Natural killer cell treated with Interleukin-12 subunit alpha and Interleukin-12 subunit beta and Interleukin-15 and Interleukin-18, amount 100 ng/mL, for 72 hours (primary cell): ENCODE measurements at places on chromosomes 2 and 18.

- DNase-seq = no peak
These were observed 76.5 kb upstream of the DLX2 start for GRCh38 chr2:172179045-172179701.

DNA sequence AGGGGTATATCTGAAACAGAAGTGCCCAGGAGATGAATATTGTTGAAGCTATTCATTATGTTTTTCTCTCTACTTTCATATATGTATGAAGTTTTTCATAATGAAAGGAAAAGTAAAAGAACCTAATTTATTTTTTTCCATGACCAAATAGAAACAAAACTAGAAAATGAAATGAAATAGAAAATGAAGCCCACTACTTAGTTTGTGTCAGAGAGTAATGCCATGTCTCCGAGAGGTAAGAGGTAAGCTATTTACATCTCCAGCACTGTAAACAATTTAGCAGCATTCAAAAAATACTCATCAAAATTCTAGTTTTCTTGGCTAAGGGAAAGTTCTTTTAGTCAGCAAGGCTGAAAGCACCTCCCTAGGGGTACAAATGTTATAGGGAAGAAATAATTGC is 238.6 kb downstream of the PTH2R start:
- no peak for DNase-seq

DNA sequence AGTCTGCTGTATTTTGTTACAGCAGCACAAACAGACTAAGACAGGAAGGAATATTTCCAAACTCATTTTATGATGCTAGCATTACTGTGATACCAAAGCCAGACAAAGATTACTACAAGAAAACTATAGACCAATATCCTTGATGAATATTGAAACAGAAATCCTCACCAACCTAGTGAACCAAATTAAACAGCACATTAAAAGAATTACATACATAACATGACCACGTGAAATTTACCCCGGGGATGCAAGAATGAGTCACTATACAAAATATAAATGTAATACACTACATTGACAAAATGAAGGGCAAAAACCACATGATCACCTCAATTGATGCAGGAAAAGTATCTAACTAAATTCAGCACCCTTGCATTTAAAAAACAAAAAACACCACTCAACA is 112.6 kb downstream of the CHN1 start:
- no peak for DNase-seq

GRCh38 chr2:160471950-160472349 is 21.7 kb downstream of the RBMS1 start:
- DNase-seq = no peak

DNA sequence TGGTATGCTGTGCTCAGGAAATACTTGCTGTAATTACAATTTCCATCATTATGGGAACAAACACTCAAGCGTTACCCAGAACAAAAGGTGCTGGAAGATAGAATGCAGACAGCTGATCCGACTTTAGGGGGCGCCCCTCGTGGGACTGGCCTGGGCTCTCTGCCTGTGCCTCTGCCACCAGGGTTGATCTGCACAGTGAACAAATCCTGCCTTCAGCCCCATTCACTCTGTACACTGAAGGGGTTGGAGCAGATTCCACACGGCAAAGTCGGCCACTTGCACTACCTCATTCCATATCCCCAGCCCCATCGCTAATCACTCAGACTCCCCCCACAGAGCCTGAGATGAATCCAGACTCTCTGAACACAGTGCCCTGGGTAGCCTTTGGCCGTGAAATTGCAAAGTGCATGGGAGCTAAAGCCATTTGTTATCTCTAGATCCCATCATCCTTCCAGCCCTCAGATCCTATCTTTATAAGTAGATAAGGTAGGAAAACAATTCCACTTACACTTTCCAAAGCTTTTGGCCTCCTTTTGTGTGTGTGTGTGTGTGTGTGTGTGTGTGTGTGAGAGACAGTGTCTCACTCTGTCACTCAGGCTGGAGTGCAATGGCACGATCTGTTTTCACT is 69.3 kb downstream of the INPP5D start:
- DNase-seq = no peak

DNA sequence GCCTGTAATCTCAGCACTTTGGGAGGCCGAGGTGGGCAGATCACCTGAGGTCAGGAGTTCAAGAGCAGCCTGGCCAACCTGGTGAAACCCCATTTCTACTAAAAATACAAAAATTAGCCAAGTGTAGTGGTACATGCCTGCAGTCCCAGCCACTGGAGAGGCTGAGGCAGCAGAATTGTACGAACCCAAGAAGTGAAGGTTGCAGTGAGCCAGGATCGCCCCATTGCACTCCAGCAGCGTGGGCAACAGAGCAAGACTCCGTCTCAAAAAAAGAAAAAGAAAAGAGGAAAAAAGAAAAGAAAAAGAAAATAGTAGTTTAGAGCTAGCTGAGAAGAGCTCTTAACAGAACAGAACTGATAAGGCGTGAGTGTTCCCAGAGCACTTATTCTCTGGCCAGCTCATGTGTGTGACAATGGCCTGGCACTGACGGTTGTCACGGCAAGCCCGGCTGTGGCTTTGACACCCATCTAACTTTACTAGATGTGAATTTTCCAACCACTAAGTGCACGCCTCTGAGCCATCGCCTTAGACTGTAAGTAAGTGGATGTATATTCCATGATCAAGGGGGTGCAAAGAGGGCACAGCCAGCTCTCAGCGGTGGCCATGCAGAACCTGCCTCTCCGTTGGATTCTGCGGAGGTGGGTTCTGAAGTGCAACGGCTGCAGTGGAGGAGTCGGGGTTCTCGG is 80.0 kb downstream of the ZNF516 start:
- DNase-seq = peak; percentile 81

DNA sequence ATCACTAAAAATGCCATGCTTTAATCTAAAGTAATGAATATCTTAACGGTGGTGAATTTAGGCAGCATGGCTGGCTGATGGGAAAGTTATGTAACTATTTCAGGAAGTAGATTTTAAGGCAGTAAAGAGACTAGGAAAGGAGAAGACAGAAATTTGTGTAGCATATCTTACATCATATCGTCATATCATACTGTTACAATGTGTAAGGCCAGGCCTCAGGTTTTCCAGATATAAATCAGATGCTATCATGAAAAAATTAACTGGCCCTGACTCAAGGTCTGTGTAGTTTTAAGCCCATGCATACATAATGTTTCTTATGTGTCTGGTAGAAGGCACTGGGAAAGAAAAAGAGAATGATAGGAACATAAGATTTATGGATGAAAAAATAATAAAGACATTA is 8.9 kb upstream of the FAP start:
- DNase-seq = no peak

DNA sequence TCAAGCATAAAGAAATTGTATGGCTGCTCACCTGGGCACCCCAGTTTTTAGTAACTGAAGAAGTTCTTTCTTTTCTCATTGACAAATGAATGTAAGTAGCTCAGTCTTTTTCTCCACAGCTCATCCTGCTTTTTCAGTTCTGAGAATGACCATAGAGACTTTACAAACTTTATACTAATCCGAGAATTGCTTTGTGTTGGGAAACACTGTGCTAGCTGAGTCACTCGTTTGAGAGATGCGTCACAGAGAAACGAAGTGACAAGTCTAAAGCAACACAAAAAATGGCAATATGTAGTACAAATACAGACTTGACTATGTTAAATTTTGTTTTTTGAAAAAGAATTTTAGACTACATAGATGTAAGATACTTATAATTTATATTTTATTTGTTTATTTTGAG is 9.0 kb downstream of the LRRTM4 start:
- no peak for DNase-seq

- no peak for DNase-seq
These were observed 490.9 kb downstream of the STK39 start for GRCh38 chr2:167756446-167756845.

DNA sequence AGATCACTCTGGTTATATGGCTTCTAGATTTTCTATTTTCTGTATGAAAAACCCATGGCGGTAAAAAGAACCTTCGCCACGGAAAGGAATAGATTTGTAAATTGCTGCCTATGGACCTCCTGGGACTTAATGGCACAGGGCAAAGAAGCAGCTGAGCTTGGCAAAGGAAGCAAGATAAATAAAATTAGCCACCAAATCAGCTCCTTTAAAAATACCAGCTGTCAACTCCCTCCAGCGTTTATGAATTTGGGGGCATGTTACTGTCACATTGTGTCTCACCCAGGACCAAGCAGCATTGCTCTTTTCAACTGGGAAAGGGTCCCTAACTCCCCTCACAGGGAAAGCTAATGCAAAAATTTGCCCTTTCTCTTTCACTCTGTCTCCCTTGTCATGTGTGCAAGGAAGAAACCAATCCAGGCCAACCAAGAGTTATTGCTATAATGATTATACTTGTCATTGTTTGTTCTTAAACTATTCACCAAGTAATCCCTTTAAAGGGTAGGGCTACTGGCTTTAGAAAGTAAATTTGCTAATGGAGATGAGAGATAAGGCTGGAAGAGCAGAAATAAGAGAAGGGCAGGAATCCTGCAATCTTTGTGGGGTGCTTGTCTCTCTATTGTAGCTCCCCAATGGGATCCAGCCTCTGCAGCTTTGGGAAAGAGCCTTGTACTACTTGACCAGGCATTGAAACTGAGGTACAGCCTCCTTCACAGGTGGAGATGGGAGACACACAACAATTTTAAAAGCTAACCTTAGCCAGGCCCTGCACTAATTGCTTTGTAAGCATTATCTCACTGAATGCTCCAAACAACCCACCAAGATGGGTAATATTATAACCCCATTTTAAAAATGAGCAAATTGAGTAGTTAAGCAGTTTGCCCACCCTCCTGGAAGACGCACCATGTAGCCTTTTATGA is 119.1 kb upstream of the KLF7 start:
- DNase-seq = no peak

GRCh38 chr2:172106108-172106961 is 3.6 kb upstream of the DLX2 start:
- DNase-seq = no peak

DNA sequence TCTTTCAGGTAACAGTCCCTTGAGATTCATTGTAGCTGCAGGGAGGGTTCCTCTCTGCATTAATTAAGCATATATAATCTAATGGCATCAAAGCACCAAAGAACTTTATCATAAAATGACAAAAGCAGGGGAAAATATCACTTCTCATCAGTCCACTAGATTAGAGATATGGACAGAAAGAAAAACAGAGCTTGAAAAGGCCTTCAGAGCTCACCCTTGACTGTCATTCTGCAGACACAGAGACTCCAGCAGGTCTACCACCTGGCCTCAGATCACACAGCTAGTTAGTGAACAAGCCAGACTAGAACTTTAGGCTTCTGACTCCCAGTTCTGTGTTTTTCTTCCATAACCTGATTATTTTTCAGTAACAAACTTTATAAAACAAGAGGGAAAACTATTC is 88.5 kb downstream of the FIGN start:
- no peak for DNase-seq

GRCh38 chr2:172782506-172783164 is 47.0 kb downstream of the RAPGEF4 start:
- DNase-seq = no peak

DNA sequence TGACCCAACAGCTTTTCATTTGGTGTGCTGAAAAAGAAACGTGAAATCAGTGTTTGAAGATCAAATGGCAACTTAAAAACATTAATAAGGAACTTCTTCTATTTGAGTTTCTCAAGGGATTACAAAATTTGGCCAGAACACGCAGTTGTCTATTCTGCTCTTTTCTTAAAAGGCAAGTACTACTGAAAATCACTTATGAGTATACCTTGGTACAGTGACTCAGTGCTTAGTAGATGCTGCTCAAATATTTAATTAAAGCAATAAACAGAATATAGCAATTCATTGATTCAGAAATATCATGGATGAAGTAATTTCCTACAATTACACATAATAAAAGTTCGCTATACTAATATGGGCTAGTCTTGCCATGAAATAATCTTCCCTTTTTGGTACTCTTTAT is 38.2 kb upstream of the MCM6 start:
- DNase-seq = no peak

- DNase-seq = no peak
These were observed 79.4 kb upstream of the TCF7L1 start for GRCh38 chr2:85053802-85054201.

- DNase-seq = no peak
These were observed 283.8 kb upstream of the LYPD1 start for GRCh38 chr2:132953771-132954170.

DNA sequence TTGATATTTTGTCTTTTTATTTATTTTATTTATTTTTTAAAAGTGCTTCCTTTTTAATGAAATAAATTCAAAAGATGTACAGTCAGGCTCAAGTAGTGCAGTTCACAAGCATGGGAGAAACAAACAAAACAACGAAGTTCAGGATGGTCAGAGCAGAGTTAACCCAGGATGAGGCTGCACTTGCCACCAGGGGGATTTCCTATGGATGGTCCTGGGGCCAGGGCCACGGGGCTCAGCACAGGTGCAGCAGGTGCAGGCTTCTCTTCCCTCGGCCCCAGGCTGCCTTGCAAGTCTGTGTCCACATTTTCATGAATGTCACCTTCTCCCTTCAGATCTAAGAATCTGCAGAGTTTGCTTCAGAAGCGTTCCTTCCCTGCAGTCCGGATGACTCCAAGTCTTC is 76.5 kb downstream of the CDCA7 start:
- no peak for DNase-seq

- DNase-seq = no peak
These were observed 167.2 kb downstream of the NUP35 start for GRCh38 chr2:183291436-183291835.

- DNase-seq = no peak
These were observed 313.0 kb downstream of the CDH2 start for GRCh38 chr18:27863780-27864430.

DNA sequence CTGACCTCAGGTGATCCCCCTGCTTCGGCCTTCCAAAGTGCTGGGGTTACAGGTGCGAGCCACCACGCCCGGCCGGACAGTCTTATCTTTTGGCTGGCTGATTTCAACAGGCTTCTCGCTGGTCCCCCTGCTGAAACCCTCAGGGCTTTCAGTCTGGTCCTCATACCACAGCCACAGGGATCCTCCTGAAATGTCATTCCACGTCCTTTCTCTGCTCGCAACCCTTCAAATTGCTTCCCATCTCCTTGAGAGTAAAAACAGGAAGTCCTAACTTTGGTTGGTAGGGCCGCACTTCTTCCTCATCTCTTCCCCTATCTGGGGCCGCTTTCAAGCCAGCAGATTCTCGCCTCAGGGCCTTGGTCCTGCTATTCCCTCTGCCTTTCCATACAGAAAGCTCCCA is 1.4 kb upstream of the CAB39 start:
- no peak for DNase-seq

GRCh38 chr2:54149638-54150441 is 34.4 kb downstream of the ACYP2 start:
- DNase-seq = no peak

GRCh38 chr2:202941771-202942170 is 29.7 kb downstream of the CARF start:
- no peak for DNase-seq

DNA sequence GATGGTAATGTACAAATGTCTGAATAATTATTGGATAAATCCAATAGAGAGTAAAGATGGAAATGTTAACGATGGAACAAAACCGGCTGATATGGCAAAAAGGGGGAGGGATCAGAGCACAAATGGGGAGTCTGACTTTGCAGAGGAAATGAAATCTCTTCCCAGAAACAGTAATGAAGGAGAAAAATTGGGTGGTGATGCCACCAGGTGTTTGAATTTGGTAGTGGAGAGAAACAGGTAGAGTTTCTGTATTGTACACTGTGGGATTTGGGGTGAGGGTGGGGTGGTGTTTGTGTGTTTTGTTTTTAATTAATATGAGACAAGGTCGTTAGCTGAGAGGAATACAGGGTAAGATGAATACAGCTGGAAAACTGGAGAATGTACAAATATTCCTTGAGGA is 20.4 kb upstream of the XDH start:
- DNase-seq = no peak

GRCh38 chr2:100606726-100607343 is 44.0 kb downstream of the PDCL3 start:
- DNase-seq = no peak

- no peak for DNase-seq
These were observed 19.3 kb upstream of the CPS1 start for GRCh38 chr2:210536973-210537650.
